NCI-H1092 (cell line): ENCODE measurements at places on chromosomes 6 and 20.
A peak's percentile ranks its signal among the peaks of the same experiment; 100 is the strongest.

GRCh38 chr6:42450477-42451332 lies 1.0 kb downstream of the TRERF1 start:
- DNase-seq = no peak

GRCh38 chr6:27019651-27020552 lies 227.6 kb upstream of the PRSS16 start:
- peak; percentile 77 for DNase-seq

- DNase-seq = no peak
Observed at GRCh38 chr6:149093643-149094042, 223.9 kb upstream of the TAB2 start.

DNA sequence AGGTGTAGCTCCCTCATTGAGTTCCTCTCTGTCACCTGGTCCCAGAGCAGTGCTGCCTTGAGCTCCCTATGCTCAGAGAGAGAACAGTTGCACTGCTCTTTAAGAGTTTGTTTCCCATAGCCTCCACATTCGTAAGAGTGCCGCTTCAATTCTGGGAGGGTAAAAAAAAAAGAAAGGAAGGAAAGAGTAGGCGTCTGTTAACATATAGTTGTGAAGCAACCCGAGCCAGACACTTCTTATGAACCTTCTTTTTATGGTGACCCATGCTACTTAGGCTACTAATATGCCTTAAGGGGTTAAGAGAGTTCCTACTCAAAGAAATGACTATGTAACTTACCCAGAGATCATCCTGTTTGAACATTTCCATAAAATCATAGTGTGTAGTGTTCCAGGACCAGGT lies 4.3 kb upstream of the ARG1 start:
- DNase-seq = no peak

GRCh38 chr6:31336896-31337496 lies 20.0 kb downstream of the HLA-B start:
- no peak for DNase-seq

DNA sequence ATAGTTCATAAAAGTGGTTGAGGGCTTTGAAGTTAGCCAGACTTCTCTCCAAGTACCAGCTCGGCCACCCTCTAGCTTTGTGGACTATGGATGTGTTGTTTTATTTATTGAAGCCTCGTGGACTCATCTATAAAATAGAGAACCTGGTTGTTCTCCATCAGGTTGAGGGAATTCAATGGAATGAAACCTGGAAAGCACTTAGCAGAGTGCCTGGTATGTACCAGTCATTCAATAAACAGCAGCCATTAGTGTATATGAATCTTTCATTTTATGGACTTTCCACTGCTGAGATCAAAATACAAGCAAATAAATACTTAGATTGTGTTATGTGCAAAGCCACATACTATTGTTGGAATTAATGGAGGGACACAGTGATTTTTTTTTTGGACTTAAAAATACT lies 206.8 kb downstream of the SOX4 start:
- DNase-seq = no peak

DNA sequence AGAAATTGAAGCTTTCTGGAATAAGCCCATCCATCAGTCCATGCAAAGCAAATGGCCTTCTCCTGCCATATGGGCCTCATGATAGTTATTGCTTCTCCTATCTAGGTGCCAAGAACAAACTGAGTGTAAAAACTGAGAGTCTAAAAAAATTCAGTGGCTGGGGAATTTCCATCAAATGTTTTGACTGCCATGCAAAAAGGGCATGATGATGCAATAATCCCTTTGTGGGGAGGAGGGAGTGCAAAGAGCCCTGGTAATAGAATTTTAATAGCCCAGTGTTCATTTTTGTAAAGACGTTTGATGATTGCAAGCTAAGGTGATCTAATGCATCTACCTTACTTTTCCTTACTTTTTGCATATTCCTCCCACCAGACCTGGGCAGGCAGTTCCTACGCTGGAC lies 683.7 kb downstream of the EPM2A start:
- DNase-seq = no peak

DNA sequence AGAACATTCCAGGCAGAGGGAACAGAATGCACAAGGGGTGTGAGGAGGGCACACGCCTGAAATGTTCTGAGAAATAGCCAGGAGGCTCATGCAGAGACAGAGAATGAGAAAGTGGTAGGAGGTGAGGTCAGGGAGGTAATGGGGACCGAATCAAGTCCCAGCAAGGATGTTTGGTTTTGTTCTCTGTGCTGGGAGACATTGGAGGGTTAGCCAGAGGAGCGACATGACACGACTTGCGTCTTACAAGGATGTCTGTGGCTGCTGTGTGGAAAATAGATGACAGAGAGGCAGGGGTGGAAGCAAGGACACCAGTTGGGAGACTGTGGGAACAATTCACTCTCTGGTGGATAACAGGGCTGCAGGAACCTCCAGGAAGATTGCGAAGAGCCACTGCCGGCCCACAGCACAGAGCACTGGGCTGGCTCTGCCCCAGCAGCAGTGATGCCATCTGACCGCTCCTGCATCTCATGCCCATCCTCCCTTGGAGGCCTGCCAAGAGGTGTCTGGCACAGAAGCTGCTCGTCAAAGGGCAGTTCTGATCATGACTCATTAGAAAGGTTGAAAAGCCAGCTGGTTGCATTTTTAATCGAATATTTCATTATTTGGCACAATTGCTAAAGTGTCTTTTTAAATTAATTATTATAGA lies 57.7 kb upstream of the CD83 start:
- no peak for DNase-seq

- DNase-seq = no peak
Observed at GRCh38 chr6:154453329-154453728, 57.2 kb downstream of the CNKSR3 start.

DNA sequence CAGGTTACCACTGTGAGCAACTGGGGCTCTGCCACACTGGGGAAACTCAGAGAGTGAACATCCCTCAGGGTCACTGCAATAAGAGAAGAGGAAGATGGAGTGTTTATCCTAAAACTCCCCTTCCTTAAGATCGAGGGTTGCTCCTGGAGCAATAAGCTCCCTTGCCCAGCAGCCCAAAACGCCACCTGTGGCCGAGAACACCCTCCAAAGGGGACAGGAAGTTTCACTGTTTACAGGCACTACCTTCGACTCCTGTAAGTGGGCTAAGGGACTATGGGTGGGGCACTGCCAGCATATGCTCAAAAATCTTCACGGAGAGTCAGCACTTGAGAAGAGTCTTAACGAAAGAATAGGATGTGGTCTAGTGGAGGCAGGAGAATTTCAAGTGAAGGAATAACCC lies 132.5 kb downstream of the FAXC start:
- DNase-seq = no peak

GRCh38 chr6:155684416-155685196 lies 229.0 kb upstream of the NOX3 start:
- no peak for DNase-seq

DNA sequence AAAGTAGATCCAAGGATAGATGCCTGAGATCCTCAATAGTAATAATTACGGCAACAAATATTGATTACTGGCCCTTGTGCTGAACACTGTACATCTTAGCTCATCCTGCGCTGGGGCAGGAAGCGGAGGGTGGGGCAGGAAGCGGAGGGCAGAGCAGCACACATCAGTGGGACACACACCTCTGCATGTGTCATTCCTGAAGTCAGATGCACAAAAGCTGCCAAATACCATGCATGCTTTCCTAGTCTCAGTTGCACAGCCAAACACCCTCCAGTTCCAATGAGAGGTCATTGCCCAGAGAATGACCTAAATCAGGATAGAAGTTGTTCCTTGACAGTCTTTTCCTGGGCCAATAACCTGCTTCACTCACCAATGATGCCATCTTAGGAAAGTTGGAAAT lies 74.4 kb upstream of the FOXC1 start:
- no peak for DNase-seq

DNA sequence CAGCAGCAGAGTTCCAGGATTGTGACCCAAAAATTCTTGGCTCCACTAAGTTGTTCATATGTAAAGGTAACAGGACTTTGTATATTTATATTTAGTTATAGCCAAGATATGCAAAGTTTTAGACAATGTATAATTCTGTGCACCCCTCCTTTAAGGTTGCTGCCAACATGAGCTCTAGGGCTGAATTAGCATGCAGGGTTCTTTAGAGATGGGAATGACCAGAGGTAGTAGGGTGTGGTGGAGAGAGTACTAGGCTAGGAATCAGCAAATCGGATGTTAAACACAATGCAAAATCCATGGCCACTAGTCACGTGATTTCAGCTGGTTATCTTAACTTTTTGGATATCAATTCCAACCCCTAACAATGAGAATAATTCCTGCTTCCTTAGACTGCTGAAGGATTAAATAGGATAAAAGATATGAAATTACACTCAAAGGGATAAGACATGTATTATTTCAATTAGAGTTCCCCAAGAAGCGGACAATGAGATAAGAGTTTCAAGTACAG lies 260.3 kb upstream of the RNF24 start:
- DNase-seq = no peak

DNA sequence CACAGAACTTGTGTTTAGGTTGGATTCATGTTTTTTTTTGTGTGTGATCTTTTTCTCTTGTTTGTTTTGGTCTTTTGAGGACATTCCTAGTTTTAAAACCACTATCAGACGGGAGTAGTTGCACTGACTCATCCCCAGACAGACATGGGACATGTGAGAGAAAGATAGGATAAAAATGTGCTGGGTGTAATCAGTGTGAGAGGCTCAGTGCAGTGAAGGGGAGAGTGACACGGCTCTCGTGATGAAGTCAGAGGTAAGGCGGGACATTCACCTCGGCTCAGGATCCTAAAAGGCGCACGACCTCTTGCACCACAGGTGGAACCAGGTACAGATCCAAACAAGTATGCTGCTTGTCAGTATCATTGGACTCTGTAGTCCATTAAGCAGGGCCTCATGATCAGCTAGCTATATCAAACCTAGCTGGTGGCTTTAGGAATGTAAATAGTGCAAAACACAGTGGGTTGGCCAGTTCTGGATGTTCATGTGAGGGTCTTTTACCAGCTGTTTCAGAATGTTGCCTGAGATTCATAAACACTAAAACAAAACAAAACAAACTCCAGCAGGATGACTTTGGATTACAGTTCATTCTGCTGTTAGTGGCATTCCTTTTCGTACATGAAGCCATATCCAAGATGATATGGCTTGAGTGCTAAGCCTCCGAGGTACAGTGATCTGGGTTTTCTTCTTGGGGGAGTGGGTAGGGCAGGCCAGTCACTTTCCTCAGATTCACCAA lies 18.0 kb downstream of the FOXO3 start:
- no peak for DNase-seq

DNA sequence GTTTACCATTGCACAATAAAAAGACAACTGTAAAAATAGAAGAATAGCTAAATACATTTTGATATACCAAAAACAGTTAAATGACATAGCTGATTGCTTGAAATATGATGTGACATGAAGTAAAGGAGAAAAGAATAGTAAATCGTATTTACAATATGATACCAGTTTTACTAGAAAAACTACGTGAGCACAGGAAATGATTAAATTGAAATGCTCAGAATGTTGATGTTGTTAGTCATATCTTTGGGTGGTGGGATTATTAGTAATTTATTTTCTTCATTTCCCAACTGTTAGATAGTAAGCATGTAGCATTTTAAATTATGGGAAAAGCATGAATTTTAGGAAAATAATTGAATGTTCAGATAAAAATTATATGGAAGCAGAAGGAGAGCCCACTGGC lies 268.3 kb upstream of the TAB2 start:
- no peak for DNase-seq

- no peak for DNase-seq
Observed at GRCh38 chr20:38774167-38774566, 25.9 kb downstream of the ACTR5 start.

DNA sequence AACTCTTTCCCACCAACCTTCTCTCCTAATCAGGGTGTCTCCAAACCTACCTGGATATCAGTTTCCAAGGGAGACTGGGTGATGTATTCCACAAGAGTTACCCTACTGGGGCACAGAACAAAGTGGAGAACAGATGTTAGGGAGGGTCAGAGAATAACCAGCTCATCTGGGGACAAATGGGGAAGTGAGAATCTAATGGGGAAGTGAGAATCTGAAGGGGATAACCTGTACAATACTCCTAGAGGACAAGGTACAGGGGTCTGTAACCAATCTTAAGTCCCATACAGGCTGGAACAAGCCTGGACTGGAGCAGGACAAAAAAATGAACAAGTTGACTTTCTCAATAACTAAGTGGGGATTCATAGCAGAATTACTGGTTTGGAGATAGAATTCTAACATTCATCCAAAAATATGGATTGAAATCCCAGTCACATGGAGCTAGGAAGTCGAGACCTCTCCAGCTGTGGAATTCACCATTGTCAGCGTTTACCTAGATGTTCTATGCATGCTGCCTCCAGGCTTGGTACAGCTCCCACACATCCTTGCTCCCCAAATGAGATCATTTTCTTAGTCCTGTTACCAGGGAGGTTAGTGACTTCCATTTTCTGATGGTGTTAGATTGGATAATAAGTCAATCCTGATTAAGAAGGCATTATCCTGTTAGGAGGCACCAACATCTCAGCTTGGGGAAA lies 214.8 kb upstream of the MOCS1 start:
- DNase-seq = no peak

- DNase-seq = no peak
Observed at GRCh38 chr6:106033806-106034205, 52.3 kb upstream of the PRDM1 start.

DNA sequence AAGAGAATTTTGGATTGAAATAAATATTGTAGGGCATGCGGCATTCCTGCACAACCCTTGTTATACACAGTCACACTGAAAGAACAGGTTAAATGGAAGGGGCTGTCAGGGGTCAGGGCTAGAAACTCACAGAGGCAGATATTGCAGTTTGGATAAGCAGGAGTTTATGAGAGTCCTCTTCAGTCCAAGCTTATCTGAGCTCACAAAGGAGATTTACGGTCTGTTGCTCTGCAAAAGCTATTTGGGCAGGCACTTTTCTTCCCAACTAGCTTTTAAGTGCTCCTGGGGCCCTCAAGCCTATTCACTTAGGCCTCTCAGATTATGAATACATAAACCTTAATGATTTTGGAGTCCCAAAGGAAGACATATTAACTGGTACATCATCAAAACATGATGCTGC lies 156.2 kb downstream of the SOX4 start:
- peak; percentile 72 for DNase-seq

DNA sequence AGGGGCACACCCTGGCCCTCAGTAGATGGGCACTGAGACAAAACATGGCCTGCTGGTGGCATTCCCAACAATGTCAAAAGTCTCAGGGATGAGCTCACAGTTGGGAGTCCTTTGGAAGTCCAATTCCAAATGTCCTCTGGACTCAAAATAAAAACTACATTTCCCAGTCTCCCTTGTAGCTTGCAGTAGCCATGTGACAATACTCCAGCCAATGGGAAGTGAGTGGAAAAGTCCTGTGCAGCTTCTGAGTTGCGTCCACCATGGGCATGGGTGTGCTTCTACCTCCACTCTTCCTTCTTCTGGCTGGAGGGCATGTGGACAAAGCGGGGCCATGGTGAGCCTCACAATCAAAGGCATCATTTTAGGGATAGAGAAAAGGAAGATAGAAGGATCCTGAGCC lies 5.8 kb upstream of the ADAM33 start:
- DNase-seq = no peak

- no peak for DNase-seq
Observed at GRCh38 chr6:107870381-107870780, 46.3 kb upstream of the SCML4 start.
